ENCODE measurements at places on chromosomes 4 and X.

DNA sequence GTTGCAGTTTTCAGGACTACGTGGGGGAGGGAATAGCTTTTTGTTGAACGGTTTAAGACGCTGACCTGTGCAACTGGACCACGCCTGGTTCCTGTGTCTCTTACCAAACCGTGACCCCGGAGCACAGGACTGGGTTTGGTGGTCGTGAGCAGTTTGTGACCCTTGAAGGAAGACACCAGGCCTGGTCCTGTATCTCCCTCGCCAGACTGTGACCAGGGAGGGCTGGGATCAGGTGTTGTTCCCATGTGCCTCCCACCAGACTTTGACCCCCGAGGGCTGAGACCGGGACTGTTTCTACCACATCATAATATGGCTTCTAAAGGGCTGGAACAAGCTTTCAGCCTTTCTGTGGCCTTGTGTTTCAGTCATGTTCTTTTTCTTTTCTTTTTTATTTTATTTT lies 683 bp downstream of the EBP start:
- no peak for DNase-seq

- no peak for DNase-seq
Observed at GRCh38 chrX:133437356-133437755, 22.1 kb upstream of the GPC4 start.

DNA sequence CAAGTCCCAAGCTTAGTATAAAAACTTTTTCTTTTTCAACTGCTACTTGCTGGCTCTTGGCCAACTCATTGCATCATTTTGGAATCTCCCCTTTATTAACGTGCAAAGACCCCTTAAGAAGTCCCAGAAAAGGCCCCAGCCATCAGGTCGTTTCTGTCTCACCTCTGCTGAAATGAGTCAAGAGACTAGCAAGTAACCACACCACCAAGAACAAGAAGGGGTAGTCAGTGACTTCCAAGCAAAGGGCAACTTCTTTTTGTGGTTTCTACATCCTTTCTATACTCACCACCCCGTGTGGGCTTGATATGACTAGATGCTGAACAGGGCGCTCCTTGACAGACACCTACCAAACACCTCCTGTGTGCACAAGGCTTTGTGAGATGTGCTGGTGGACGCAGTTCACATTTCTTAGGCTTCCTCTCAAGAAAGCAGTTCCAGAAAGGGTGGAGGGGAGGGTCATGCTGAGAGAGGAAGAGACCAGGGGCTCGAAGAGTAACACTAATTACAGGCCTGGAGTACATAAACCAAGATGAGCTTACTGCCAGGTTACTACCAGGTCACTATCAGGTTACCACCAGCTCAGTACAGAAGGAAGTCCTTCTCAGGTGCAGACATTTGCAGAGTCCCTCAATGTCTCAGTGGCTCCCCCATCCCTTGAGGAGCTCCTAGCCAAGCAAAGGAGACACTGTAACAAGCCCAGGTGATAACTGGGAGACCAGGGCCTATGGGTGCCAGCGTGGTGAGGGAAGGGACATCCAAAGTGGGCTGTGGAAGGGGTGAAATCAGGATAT lies 19.3 kb downstream of the JAKMIP1 start:
- DNase-seq = no peak

- no peak for DNase-seq
Observed at GRCh38 chr4:6134612-6135220, 65.6 kb downstream of the JAKMIP1 start.

DNA sequence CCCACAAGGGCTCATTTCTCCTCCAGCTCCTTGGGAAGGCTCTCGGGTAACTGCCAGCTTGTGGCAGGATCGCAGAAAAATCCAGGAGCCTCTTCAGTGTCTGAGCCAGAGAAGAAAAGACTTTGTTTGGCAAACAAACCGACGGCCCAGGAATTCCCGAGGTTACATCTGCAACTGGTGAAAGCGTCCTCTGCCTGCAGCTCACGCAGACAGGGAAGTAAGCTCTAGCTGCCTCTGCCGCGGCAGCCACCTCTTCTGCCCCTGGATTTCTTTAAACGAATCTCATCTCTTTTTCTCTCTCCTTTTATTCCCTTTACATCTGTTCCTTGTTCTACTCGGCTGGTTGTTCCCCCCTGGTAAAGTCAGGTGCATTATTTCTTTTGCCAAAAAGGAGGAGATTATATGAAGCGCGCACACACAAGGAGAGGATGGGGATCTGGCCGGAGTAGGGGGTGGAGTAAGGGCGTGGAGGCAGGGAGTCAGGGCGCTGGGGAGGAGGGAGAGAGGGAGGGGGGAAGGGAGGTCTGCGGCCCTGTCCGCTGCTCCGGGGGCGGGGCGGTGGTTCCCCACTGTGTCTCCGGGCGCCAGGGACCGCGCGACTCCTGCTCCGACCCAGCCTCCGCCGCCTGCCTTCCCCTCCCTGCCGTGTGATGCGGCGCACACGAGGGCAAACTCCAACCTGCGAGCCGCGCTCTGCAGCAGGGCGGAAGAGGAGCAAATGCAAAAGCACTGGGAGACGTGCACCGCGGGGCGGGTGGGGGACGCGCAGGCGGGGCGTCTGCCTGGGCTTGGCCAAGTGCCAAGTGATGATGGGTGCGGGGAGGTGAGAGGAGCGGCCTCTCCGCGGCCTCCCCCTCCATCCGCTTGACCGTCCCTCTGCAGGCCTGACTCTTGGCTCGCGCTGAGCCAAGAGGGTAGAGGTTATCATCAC lies at the start of gene DCHS2:
DCHS2 (minus strand) TSS at position 459 of the 931 bp plus-strand sequence; CDS start at position 15, 444 bp downstream.
- peak; percentile 61 for DNase-seq

DNA sequence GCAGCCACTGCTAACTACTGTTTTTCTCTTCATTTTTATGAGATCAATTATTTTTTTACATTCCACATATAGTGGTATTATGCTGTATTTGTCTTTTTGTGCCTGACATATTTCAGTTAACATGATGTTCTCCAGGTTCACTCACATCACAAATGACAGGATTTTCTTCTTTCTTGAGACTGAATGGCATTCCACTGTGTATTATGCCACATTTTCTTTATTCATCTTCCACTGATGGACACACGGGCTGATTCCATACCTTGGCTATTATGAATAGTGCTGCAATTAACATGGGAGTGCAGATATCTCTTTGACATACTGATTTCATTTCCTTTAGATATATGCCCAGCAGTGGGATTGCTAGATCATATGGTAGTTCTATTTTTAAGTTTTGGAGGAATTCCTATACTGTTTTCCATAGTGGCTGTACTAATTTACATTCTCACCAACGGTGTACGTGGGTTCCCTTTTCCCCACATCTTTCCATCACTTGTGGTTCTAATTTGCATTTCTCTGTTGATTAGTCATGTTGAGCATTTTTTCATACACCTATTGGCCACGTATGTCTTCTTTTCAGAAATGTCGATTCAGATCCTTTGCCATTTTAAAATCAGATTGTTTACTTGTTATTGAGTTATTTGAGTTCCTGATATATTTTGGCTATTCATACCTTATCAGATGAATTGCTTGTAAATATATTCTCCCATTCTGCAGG lies 14.9 kb upstream of the ZCCHC4 start:
- DNase-seq = no peak

DNA sequence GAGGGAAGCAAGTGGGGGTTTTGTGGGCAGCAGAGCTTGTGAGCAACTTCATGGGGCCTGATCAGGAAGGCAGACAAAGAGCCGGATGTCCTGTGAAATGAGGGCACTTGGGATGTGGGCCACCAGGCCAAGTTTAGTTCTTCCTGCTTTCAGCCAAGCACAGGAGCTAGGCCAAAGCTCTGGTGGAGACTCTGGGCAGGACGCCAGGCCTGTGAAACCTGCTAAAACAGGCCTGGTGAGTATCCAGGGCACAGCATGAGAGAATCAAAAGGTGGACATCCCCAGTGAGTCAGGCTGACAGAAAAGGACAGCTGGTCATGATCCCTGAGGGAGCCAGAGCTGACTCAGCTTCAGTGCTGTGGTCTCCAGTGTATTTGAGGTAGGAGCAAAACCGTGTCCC lies 95.7 kb downstream of the NPNT start:
- no peak for DNase-seq

DNA sequence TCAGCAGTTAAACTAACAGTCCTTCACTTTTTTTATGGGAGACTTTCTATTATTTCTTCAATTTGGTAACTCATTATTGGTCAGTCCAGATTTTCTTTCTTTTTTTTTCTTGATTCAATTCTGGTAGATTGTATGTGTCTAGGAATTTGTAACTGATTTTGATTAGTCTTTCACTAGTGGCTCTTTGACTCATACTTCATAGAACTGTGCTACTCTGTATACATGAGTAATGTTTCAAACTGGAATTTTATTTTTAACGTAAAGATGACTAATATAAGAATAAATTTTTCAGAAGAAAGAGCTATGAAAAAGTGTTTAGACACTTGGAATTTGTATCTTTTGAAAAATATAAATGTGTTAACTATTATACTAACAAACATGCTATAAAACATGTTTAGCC lies 813.0 kb downstream of the TRAM1L1 start:
- no peak for DNase-seq

- DNase-seq = peak; percentile 49
Observed at GRCh38 chr4:145047151-145047550, 50.8 kb downstream of the ANAPC10 start.

GRCh38 chr4:41992967-41993857 lies 2.9 kb downstream of the SLC30A9 start:
- DNase-seq = no peak

DNA sequence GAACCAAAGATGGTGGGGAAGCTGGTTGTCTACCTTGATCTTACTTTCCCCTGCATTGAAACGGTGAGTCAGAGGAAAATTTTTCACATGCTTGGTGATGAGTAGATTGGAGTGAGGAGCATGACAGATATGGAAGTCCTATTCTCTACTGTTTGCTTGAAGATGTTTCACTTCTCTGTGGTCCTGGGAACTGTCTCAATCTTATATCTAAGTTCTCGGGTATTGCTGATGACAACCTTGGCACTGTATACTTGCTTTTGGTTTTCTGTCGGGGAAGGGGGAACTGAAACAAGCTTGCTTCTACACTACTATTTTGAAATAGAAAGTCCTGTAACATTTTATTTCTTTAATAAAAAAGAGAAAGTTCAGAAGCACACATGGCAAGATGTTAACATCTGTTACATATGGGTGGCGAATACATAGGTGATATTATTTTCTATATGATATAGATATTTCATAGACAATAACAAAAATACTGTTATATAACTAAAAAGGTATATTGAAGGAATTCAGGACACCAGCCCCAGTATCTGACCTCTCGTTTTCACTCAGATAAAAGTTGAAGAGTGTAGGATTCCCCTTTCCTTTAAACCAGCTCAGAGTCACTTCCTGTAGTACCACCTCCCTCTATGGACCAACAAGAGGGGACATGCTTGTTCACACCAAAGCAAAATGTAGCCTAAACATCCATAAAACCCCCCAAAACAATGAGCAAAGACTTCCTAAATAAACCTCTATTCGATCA lies 88.8 kb downstream of the FMR1NB start:
- no peak for DNase-seq

DNA sequence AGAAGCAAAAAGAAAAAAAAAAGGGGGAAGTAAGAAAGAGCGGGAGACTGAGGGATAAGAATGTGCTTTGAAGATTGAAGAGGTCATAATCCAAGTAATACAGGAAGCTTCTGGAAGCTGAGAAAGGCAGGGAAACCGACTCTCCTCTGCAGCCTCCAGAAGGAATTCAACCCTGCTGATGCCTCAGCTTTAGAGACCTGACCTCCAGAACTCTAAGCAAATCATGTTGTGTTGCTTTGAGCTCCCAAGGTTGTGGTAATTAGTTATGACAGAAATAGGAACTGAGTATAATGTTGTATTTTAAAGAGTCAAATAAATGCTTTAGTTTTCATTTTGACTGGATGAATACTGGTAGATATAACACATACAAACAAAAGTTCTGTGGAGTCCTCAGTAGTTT lies 48.0 kb upstream of the FAT1 start:
- no peak for DNase-seq

DNA sequence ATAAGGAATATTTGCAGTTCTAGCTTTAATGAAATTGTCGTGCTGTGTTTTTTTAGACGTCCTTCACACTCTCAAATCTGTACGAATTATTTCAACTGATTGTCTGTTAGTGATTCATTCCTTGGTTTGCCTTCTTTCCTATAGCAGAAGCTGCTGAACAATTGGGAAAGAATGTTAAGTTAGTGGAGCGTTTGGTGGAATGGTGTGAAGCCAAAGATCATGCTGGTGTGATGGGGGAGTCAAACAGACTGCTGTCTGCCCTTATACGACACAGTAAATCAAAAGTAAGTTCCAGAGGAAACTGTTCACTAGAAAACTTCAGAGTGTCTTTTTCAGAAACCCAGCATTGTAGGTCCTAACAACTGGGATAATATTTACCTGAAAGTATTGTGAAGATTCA lies 159.9 kb downstream of the RAP1GDS1 start:
- DNase-seq = no peak

DNA sequence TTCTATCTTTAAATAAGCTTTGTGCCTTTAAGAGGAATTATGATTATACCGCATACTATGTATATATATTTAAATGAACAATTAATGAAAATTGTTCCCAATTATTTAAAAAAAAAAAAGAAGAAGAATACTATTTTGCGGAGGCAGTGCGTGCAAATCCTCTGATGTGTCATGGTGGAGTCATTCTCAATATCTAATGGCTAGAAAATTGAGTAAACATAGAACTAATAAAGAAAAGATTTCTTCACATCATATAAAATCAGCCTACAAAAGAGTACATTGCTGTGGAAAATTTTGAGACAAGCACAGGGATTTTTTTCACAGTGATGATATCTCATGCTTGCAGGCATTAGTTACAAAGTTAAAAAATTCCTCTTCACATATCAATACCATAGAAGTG lies 2.6 kb upstream of the EREG start:
- no peak for DNase-seq

- no peak for DNase-seq
Observed at GRCh38 chr4:34850421-34850820, 1393.9 kb downstream of the ARAP2 start.

DNA sequence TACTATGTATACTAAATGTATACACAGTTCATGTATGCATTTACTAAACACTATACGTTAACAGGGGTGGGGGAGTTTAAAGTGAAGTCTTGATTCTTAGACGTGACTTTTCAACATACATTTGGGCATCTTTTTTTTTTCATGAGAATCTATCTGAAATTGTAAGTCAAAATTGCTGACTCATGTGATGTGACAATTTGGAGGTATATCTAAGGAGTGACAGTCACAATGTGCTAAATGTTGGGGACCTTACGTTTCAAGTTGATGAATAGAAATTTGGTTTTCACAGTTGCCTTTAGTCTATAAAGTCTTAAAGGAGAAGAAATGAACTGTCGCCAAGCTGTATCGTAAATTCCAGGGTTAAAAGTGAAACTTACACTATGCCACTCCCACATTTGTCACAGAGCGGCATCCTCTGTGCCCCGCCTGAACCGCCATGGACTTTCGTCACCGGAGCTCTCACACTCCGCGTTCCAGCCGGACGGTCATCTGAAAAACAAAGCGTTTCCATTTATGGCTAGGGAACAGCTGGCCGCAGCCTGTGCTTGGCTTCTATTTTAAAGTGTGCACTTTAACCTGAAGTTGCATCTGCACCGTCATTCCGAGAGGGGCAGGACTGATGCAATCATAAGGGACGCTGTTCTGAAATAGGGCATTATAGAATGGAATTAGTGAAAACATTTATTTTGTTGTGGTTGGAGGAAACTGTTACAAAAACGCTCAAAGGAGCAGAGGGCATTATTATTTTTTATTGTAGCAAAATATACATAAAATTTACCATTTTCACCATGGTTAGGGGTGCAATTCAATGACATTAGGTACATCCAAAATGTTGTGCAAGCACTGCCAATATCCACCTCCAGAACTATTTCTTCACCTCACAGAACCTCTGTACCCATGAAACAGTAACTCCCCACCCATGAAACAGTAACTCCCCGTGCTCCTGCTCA lies 30.9 kb downstream of the PDLIM3 start:
- peak; percentile 11 for DNase-seq

- DNase-seq = no peak
Observed at GRCh38 chr4:110012917-110013316, 100.2 kb downstream of the EGF start.

- DNase-seq = no peak
Observed at GRCh38 chr4:153757407-153757806, 2.4 kb downstream of the RNF175 start.

All from NCI-H2227 treated with DMSO at 0.1 percent for 48 hours (cell line).